ENCODE measurements at places on chromosomes 11 and 22.

DNA sequence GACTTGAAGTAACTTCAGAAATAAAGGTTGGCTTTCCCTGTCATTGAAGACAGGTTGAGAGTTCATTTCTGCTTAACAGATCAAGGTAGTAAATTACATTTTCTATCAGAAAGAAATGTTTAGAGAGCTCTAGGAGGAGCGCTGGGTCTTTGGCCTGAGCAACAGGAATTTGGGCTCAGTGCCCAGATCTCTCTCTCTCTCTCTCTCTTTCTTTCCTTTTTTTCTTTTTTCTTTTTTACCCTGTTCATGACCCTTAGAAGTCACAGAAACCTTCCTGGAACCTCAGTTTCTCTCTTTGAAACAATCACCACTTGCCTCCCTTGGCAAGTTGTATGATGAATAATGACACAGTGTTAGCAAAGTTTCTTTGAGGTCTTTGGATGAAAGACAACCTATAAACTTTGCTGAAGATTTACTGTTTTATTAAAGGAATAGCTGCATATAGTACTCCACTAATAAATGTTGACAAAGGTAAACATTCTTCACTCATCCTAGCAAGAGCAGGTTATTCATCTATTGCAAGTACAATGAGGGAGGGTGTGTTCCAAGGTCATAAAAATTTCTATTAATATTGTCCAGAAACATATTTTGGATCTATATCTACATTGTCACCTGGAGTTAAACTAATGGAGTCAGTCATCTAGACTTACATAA is 35.5 kb upstream of the RASSF10 start:
- no peak for DNase-seq

GRCh38 chr11:69559181-69559580 is 77.7 kb downstream of the LINC01488 start:
- DNase-seq = no peak

- no peak for DNase-seq
These were observed 708.1 kb downstream of the BRD1 start for GRCh38 chr22:49119551-49119952.

- DNase-seq = no peak
These were observed 3.0 kb upstream of the RFPL3 start for GRCh38 chr22:32354360-32355351.

DNA sequence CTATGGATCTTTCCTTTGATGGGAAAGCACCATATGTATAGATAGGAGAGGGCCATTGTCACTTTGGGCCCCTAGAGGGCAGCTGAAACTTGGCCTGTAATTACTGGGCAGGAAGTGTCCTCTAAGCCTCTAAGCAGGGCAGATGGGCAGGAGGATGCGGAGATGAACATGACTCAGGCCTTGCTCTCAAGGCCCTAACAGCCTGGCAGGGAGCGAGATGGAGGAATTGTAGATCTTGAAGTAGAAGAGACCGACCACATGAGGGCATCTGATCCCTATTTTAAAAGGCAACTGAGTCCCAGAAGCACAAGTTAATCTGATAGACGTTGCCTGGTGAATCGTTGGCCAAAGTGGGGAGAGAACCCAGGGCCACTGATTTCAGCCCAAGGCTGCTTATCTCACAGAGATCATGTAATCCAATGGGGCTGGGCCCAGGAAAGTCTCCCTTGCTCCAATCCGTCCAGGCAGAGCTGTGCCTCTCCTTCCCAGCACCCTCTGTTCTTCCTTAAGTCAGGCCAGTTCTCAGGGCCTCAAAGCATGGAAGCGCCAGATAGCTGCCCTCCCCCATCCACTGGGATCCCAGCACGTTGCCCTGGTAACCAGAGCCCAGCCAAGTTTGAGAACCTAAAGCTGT is 2.5 kb upstream of the SEPTIN3 start:
- peak; percentile 42 for DNase-seq

- no peak for DNase-seq
These were observed 44.2 kb upstream of the TTLL12 start for GRCh38 chr22:43230971-43231723.

DNA sequence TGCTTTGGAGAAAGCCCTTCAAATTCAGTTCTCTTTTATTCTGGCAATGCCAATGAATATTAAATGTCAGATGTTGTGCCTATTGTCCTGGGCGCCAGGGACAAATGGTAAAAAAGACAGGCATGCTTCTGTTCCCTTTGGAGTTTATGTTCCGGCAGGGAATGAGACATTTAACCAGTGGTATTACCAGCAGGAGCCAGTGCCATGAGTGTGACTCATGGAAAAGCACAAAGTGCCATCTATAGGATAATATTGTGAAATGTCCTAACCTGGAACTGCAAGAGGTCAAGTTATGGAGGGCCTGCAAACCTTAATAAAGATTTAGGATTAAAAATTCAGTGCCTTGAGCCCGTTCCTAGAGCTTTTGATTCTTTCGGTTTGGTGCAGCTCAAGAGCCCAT is 39.5 kb downstream of the REXO2 start:
- no peak for DNase-seq

DNA sequence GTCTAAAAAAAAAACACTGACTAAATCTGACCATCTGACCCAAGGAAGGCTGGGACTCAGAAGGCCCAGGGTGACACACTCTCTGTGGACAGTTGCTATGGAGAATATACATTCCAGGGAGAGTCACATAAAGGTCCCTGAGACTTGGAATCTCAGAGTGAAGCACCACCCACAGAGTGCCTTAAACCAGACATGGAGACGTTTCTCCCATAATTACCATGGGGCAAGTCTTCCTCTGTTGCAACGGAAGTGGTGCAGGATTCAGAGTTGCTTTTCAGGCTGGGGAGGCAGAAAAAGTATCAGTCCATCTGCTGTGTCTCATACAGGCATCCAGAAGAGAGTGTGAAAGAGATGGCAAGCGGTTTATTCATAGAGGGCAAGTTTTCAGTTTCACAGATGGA is 58.7 kb upstream of the SLN start:
- DNase-seq = no peak

GRCh38 chr22:24727218-24727851 is 47.2 kb downstream of the PIWIL3 start:
- DNase-seq = peak; percentile 10

DNA sequence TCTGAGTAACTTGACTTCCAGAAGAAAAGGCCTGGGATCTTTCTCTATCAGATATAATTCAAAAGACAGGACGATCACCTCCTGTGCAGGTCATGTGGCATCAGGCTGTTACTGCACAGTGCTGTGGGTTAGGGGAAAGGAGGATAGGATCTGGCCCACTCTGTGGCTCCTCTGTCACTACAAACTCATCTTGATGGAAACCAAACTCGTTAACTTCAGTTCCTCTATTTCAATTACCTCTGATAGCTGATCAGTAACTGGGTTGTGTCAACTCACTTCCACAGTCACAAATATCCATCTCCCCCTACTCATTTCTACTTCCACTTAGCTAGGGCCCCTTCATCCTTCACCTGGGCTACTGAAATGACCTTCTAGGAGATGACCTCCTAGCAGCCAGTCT is 95.2 kb downstream of the RCN1 start:
- DNase-seq = no peak

- peak; percentile 8 for DNase-seq
These were observed 137.5 kb downstream of the FAM76B start for GRCh38 chr11:95652002-95652472.

GRCh38 chr11:25862159-25862558 is 469.8 kb upstream of the ANO3 start:
- DNase-seq = no peak

GRCh38 chr11:70885281-70886231 is 366.8 kb downstream of the SHANK2 start:
- peak; percentile 79 for DNase-seq

- peak; percentile 21 for DNase-seq
These were observed 98.9 kb downstream of the ARHGAP20 start for GRCh38 chr11:110613197-110613918.

DNA sequence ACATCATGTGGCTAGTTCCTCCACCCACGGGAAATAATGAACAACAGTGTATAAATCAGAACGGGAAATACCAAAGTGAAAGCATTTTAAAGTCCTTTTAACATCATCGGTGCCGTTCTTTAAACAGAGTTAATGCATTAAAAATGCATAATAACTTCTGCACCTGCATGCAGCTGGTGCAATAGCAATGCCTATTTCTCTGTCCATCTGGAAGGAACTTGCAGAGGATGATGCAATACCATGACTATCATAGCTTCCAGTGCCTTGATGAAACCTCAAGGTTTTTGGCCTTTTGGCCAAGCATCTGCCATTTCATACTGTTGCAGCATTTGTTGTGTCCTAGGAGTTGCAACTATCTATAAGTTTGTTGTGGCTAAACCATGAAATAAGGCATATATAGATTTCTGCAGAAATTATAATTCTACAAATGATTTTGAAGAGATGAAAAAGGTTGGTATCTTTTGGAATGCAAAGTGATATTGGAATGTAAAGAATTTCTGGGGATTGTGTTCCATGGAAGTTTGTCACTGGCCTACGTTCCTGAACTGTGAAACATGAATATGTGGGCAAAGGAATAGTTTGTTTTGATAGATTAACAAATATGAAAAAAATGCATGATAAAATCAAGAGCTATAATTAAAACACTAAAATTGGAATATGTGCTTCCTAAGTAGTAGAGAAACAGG is 9.8 kb upstream of the EIF3F start:
- no peak for DNase-seq

- DNase-seq = peak; percentile 27
These were observed 9.1 kb upstream of the MN1 start for GRCh38 chr22:27810609-27811151.

GRCh38 chr11:35041070-35041554 is 97.9 kb upstream of the CD44 start:
- DNase-seq = no peak

- no peak for DNase-seq
These were observed 38.6 kb downstream of the TMEM135 start for GRCh38 chr11:87076260-87076783.

DNA sequence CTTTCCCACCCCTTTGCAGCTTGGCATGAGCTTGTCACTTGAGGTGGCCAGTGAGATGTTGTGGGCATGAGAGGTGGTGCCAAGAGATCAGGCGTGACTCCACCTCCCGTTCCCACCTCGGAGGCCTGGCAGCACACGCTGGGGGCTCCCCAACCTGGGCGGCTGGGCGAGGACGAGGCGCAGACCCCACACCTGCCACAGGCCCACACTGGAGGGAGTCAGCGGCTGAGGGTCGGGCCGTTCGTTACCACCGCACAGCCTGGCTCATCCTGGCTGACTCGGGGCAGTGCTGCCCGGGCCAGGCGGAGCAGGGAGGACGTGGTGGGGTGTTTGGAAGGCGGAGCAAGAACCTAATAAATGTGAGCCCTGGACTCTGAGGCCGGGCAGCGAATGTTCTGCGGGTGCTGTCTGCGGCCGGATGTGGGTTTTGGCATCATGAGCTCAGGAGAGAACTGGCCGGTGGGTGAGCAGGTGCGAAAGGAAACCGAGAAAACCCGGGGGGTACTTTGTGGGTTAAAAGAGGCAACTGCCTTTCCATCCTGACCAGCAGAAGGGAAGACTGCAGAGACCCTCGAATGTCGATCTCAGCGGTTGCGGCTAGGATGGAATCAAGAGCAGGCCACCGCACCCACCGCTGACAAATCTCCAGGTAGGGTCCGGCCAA is 10.2 kb upstream of the IFITM3 start:
- DNase-seq = no peak

DNA sequence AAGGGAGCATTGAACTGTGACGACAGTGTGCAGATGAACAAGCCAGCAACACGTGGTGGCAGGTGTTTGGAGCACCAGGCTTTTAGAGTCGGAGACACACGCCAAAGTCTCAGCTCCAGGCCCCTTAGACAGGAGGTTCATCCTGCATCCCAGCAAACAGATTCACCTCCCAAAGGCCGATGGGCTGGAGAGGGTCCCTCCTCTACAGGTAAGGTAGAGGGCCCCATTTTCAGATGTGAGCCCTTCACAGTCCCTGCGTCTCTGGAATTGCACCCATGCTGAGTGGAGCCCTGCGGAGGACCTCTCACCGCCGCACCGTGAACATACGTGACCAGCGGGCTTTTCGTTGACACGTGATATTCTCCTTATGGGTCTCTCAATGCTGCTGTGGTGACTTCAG is 109.0 kb upstream of the B3GAT1 start:
- DNase-seq = no peak

- no peak for DNase-seq
These were observed 11.1 kb downstream of the C11orf42 start for GRCh38 chr11:6216501-6216900.

- DNase-seq = no peak
These were observed 54.2 kb upstream of the GRAMD1B start for GRCh38 chr11:123375832-123376231.

DNA sequence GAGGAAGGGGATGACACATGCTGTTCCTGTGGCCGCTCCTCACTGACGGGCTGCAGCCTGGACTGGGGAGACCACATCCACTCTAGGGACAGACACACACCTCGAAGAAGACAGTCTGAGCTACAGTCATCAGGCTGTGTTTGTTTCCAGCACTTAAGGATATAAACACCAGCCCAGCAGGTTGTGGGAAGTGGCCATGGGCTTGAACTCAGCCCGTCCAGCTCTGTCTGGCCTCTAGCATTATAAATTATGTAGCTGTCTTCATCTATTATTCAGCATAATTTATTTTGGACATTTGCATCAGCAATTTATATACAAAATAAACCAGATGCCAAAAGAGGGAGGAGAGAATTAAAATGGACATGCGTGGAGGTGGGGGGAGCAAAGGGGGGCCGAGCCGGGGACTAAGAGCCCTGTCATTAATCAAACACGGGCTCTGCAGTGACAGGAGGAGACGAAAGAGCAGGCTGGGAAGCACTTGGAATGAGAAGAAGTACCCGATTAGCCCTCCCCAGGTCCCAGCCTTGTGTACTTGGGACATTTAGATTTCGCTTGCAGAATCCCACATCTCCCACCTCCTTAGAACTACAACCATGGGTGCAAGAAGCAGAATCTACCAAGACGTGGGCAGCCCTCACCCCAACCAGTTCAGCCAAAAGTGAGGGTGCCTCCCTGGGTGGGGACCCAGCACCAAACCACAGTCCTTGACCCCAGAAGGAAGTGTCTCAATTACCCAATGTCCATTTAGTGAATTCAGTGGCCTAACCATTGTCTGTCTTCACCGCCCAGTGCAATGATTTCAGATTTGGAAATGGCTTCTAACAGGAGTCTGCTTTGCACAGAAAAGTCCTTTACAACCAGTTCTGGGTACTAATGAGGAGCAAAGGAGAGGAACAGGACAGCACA is 309.6 kb downstream of the OPCML start:
- DNase-seq = no peak

- peak; percentile 31 for DNase-seq
These were observed 369 bp downstream of the DGCR8 start for GRCh38 chr22:20080445-20080775.

GRCh38 chr11:105144887-105145286 is 5.3 kb upstream of the CARD18 start:
- DNase-seq = no peak

DNA sequence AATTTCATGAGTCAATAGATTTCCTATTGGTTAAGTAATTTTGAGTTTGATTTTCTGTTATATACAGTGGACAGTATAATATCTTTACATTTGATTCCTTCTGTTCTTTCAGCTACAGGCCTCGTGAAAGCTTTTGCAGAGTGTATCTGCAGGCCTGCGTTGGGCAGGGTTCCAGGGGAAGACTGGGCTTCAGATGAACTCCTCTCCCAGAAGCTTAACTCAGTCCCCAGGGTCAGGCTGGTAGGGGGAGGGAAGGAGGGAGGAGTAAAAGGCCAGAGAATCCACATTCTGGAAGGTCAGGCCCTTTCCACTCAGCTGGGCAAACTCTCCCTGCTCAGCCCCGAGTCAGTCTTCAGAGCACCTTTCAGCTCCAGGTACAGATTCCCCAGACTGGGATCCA is 100.4 kb upstream of the NECTIN1 start:
- DNase-seq = no peak

GRCh38 chr11:129323896-129324502 is 51.6 kb upstream of the BARX2 start:
- DNase-seq = peak; percentile 24

- DNase-seq = no peak
These were observed 858.8 kb downstream of the METTL15 start for GRCh38 chr11:28966951-28967350.

- DNase-seq = no peak
These were observed 492.7 kb downstream of the BRD1 start for GRCh38 chr22:49334976-49335375.

Data from skin of body (tissue), 3 donors.